ENCODE measurements at places on chromosomes 12 and 14.

DNA sequence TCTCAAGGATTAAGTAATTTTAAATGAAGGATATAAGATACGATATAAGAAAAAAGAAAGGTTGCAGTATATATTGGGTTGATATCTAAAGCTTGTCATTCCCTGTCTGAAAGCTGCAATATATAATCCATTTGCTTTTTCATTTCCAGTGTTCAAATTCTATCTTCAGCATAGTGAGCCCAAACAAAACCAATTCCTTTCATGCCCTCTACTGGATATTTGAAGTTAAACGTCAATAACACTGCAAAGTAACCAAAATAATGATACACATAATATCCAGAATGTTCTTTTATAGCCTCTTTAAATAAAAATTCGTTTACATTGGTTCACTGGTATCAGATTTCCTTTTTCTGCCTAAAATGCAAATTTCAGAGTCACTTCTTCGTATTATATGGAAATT, 64.5 kb upstream of the DAAM1 start:
- no peaks in the 10 kb centered on the region for H3K4me1 ChIP-seq
- H3K27ac ChIP-seq, result no peak overlapping the region
- peaks cover 44% of the 10 kb centered on the region for H3K27me3 ChIP-seq
- H3K4me3 ChIP-seq, result no peak overlapping the region
- H3K36me3 ChIP-seq, result no peaks in the 10 kb centered on the region
- no peak for DNase-seq

DNA sequence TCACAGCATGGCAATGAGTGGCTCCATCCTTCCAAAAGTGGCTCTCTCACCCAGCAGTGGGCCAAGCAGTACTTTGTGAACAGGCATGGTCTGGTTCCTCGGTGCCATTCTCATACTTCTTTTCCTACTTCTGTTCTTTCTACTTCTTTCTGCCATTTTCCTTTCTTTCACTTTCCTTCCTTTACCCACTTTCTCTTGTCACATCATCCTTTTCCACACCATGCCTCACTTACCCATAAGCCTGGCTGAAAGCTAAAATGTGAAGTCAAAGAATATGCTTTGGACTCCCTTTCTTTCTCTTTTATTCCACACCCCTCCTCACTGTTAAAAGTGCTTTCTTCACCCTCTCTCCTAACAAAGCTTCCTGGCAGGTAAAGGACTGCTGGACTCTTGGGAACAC, 57.0 kb downstream of the PTHLH start:
- no peaks in the 10 kb centered on the region for H3K4me1 ChIP-seq
- no peak overlapping the region for H3K4me3 ChIP-seq
- DNase-seq, result no peak
- H3K27ac ChIP-seq, result no peak overlapping the region
- H3K27me3 ChIP-seq, result peaks cover 16% of the 10 kb centered on the region

GRCh38 chr14:97824218-97824617, 1027.0 kb downstream of the VRK1 start:
- no peak overlapping the region for H3K27ac ChIP-seq
- H3K4me1 ChIP-seq, result peaks cover 6% of the 10 kb centered on the region
- H3K4me3 ChIP-seq, result no peak overlapping the region
- DNase-seq, result no peak

DNA sequence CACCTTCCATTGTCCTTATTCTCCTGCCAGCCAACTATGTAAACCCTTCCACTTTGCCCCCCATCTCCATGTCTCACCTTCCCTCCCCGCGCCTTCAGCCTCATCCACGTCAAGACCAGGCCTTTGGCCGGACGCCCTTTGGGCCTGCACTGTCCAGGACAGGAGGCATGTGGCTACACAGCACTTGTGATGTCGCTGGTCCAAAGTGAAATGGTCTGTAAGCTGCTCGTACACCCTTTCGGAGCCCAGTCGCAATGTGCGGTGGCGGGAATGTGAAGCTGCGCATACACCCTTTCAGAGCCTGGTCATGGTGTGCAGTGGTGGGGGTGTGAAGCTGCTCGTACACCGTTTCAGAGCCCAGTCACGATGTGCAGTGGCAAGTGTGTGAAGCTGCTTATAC, 247.9 kb upstream of the RGS6 start:
- peaks cover 23% of the 10 kb centered on the region for H3K36me3 ChIP-seq
- H3K27me3 ChIP-seq, result no peaks in the 10 kb centered on the region
- H3K4me3 ChIP-seq, result no peak overlapping the region

DNA sequence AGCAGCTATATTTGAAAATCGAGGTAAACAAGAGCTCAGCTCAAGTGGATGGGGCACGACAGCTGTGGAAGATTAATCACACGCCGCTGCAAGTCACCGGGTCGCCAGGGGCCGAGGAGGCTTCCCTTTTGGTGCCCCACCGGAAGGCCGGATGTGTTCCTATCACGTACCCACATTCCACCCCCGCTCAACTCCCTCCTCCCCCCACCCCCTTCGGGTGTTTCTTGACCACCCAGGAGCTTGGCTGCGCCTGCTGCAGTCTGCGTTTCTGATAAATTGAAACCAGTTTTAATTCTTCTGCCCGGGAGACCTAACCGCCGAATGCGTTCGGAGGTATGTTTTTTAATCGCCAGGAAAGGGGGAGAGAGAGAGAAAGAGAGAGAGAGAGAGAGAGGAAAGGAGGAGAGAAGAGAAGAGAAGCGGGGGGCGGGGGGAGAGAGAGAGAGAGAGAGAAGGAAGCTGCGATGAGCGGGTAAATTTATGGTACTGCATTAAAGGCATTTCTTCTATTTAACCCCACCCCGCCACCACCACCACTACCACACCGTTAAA, 1.8 kb downstream of the SLC8A3 start:
- H3K4me3 ChIP-seq, result peak overlapping the region; percentile 67
- no peak overlapping the region for H3K27ac ChIP-seq
- DNase-seq, result no peak
- no peaks in the 10 kb centered on the region for H3K36me3 ChIP-seq
- H3K4me1 ChIP-seq, result peaks cover 17% of the 10 kb centered on the region

DNA sequence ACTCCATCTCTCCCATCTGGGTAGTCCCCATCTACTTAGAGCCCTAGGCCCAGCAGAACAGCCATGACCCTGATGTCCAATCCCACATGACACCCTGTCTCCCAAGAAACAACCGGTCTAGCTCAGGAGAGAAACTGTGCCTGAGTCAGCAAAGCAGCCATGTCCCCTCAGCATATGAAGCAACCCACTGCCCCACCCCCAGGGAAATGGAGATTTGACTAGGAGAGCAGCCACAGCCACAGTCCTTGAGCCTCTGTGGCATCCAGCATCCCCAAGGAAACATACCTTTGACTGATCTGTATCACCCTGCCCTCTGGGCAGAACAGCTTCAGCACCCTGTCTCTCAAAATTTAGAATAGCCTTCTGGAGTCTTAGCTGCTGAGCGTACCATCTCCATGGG, 641.9 kb upstream of the FBXO33 start:
- no peaks in the 10 kb centered on the region for H3K4me1 ChIP-seq
- no peaks in the 10 kb centered on the region for H3K27me3 ChIP-seq
- H3K4me3 ChIP-seq, result no peak overlapping the region
- no peak for DNase-seq

DNA sequence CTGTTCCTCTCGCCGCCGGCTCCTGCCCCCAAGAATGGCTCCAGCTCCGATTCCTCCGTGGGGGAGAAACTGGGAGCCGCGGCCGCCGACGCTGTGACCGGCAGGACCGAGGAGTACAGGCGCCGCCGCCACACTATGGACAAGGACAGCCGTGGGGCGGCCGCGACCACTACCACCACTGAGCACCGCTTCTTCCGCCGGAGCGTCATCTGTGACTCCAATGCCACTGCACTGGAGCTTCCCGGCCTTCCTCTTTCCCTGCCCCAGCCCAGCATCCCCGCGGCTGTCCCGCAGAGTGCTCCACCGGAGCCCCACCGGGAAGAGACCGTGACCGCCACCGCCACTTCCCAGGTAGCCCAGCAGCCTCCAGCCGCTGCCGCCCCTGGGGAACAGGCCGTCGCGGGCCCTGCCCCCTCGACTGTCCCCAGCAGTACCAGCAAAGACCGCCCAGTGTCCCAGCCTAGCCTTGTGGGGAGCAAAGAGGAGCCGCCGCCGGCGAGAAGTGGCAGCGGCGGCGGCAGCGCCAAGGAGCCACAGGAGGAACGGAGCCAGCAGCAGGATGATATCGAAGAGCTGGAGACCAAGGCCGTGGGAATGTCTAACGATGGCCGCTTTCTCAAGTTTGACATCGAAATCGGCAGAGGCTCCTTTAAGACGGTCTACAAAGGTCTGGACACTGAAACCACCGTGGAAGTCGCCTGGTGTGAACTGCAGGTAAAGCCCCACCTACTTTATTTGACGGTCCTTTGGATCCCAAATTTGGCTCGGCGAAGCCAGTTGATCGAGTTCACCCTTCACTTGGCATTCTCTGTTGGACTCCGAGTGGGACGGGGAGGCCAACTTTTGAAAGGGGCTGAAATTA, 1.5 kb downstream of the WNK1 start:
- peaks cover 33% of the 10 kb centered on the region for H3K4me1 ChIP-seq
- H3K27me3 ChIP-seq, result no peaks in the 10 kb centered on the region
- peak overlapping the region; percentile 93 for H3K27ac ChIP-seq
- peak overlapping the region; percentile 94 for H3K4me3 ChIP-seq

DNA sequence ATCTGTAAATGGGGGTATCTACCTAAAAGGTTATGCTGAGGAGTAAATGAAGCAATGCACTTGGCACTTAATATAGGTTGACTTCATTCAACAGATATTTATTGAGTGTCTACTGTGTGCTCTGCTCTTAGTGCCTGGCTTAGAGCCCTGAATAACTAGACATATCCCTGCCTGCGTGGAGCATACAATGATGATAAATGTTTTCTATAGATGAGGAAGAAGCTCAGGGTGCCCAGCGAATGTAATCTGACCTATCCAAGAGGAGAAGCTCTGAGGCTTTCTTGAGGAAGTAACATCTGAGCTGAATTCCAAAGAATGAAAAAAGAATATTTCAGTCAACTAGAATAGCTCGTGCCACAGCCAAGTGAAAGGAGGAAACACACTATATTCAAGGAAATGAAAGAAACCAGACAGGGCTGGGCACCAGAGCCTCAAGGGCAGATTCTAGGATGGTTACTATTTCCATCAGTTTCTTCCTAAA, 17.9 kb upstream of the HIGD1C start:
- H3K27ac ChIP-seq, result no peak overlapping the region
- no peak overlapping the region for H3K4me3 ChIP-seq
- H3K4me1 ChIP-seq, result no peaks in the 10 kb centered on the region
- DNase-seq, result no peak
- H3K27me3 ChIP-seq, result no peaks in the 10 kb centered on the region

GRCh38 chr14:101082036-101082435, 178.5 kb upstream of the RTL1 start:
- H3K4me1 ChIP-seq, result no peaks in the 10 kb centered on the region
- no peaks in the 10 kb centered on the region for H3K36me3 ChIP-seq
- H3K4me3 ChIP-seq, result no peak overlapping the region
- H3K27ac ChIP-seq, result no peak overlapping the region
- peak; percentile 31 for DNase-seq

GRCh38 chr12:12482959-12483358, 79.7 kb downstream of the DUSP16 start:
- peak overlapping the region; percentile 79 for H3K4me3 ChIP-seq
- DNase-seq, result no peak
- no peaks in the 10 kb centered on the region for H3K27me3 ChIP-seq
- peaks cover 69% of the 10 kb centered on the region for H3K36me3 ChIP-seq
- H3K4me1 ChIP-seq, result peaks cover 74% of the 10 kb centered on the region
- H3K27ac ChIP-seq, result peak overlapping the region; percentile 99

DNA sequence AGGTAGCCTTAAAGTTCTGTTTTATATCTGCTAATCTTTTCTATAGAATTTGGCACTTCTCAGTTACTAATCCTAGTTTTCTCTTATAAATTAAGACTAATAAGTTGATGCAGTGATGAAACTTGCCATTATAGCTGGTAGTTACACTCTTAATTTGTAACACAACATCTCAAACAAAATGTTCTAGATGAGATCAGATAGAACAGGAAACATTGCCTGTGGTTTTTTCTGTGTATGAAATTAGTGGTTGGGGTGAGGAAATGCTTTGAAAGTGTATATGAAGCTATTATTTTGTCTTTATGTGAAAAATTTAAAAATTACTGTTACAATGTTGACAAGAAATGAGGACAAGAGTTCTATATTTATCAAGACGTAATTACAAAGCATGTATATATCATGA, 91.9 kb downstream of the PCNX1 start:
- peak overlapping the region; percentile 65 for H3K27ac ChIP-seq
- DNase-seq, result no peak
- H3K4me1 ChIP-seq, result peaks cover 45% of the 10 kb centered on the region
- peaks cover 34% of the 10 kb centered on the region for H3K36me3 ChIP-seq

GRCh38 chr12:96045566-96045965, 10.2 kb upstream of the LTA4H start:
- peaks cover 4% of the 10 kb centered on the region for H3K36me3 ChIP-seq
- no peak overlapping the region for H3K4me3 ChIP-seq
- H3K27ac ChIP-seq, result peak overlapping the region; percentile 44

DNA sequence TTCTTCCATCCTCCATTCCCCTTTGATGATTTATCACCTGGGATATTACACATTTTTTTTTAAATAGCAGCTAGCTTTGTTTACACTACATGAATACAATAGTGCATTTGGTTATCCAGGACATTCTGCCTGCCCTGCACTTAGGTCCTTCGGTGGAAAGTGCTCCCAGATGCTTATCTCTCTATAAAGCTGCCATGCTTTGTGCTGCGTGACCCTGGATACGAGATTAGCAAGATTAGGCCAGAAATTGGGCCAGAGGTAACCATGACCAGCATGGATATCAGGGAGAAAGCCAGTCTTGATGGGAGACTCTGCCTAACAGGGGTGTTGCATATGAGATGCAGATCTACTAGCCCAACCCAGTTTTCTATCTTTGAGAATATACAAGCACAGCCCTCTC, 12.1 kb upstream of the KRT83 start:
- no peak overlapping the region for H3K27ac ChIP-seq
- DNase-seq, result no peak
- peaks cover 12% of the 10 kb centered on the region for H3K4me1 ChIP-seq
- peaks cover 22% of the 10 kb centered on the region for H3K27me3 ChIP-seq

DNA sequence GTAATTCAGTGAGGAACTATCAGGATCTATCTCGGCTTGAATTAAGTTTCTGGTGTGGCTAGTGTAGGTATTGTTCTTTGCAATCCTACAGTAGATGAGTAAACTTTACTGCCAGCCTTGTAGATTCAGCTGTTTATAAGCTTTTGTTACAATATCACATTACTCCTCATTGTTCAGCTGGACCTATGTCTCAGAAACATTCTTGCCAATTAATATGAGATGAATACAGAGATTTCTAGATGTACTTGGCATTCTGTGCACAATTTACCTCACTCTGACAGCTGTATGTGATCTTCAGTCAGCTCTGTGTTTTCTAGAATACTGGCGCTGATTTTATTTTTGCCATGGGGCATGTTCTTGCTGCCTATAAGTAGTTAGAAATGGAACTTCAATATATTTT, 55.7 kb downstream of the METTL25 start:
- H3K36me3 ChIP-seq, result peaks cover 1% of the 10 kb centered on the region
- no peak overlapping the region for H3K27ac ChIP-seq
- H3K27me3 ChIP-seq, result no peaks in the 10 kb centered on the region
- DNase-seq, result no peak

GRCh38 chr14:45156067-45156466, 20.3 kb downstream of the FANCM start:
- H3K27ac ChIP-seq, result no peak overlapping the region
- H3K4me3 ChIP-seq, result no peak overlapping the region
- peaks cover 13% of the 10 kb centered on the region for H3K4me1 ChIP-seq
- DNase-seq, result peak; percentile 61
- H3K27me3 ChIP-seq, result no peaks in the 10 kb centered on the region
- H3K36me3 ChIP-seq, result peaks cover 17% of the 10 kb centered on the region
